ENCODE measurements at places on chromosomes 4 and X. TPM values are rescaled to one million over a fixed set of nuclear protein-coding genes. Genes with fewer than 3 reads are reported as not detected.

The SYNPO2 gene
- total RNA-seq, result 393 TPM

The C4orf54 gene
- not detected for total RNA-seq

The SSX2B gene
- not detected for total RNA-seq

The IL21 gene
- total RNA-seq, result not detected

The KIF4A gene
- total RNA-seq, result 0.66 TPM

The BBS7 gene
- 17.5 TPM for total RNA-seq

The VEGFD gene
- total RNA-seq, result 3.0 TPM

The SMARCA1 gene
- 50.7 TPM for total RNA-seq

The NCAPG gene
- total RNA-seq, result 1.8 TPM

The PAGE4 gene
- total RNA-seq, result not detected

The NAA11 gene
- not detected for total RNA-seq

The ARSH gene
- not detected for total RNA-seq

The RASL11B gene
- total RNA-seq, result 5.7 TPM

The NAT8L gene
- 0.23 TPM for total RNA-seq

The INTU gene
- total RNA-seq, result 13.6 TPM

The SLC6A14 gene
- total RNA-seq, result not detected

The XAGE2 gene
- total RNA-seq, result not detected

The HGFAC gene
- total RNA-seq, result 0.18 TPM

The PRRG1 gene
- 17.8 TPM for total RNA-seq

The UGT2B15 gene
- total RNA-seq, result not detected

The BEND4 gene
- 0.03 TPM for total RNA-seq

The SASH3 gene
- 16.1 TPM for total RNA-seq

The MGAT4D gene
- total RNA-seq, result not detected

The OPRPN gene
- total RNA-seq, result not detected

The STATH gene
- not detected for total RNA-seq

The CXCL11 gene
- total RNA-seq, result 0.23 TPM

The FGF13 gene
- 13.8 TPM for total RNA-seq

The SULT1E1 gene
- total RNA-seq, result not detected

The SPANXA1 gene
- total RNA-seq, result not detected

The UBE2A gene
- total RNA-seq, result 51.1 TPM

The HEPH gene
- total RNA-seq, result 67.8 TPM

The PHOX2B gene
- not detected for total RNA-seq
